Sigmoid colon (tissue), 7 donors: ENCODE measurements at places on chromosomes 6 and 20. TPM values are rescaled to one million over a fixed set of nuclear protein-coding genes. Genes with fewer than 3 reads are reported as not detected.

GRCh38 chr6:114690625-114691024, 347.8 kb upstream of the HS3ST5 start:
- DNase-seq, result no peak

DNA sequence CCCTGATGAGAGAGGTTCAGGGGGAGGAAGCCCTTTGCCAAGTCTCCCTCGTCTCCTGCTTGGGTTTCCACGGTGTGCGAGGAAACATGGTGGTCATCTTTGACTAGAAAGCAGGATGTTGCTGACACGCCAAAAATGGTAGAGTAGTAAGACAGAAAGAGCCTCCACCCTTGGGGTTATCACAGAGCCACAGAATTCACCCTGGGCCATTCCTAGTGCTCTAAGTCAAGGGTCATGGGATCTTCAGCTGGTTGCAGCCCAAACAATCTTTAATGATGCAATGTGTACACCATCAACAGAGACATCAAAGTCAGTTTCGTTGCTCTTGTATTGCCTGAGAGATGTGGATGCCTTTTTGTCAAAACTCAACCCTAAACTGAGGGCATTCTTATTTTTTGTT, 201.9 kb downstream of the LY86 start:
- DNase-seq, result no peak

GRCh38 chr20:18436847-18437246, 30.0 kb downstream of the DZANK1 start:
- DNase-seq, result no peak

GRCh38 chr6:119122336-119122735, 43.9 kb upstream of the FAM184A start:
- DNase-seq, result no peak

KIF25 gene
- total RNA-seq, result not detected

- no peak for DNase-seq
Measured at GRCh38 chr20:22523499-22524392, 60.6 kb downstream of the FOXA2 start.

DNA sequence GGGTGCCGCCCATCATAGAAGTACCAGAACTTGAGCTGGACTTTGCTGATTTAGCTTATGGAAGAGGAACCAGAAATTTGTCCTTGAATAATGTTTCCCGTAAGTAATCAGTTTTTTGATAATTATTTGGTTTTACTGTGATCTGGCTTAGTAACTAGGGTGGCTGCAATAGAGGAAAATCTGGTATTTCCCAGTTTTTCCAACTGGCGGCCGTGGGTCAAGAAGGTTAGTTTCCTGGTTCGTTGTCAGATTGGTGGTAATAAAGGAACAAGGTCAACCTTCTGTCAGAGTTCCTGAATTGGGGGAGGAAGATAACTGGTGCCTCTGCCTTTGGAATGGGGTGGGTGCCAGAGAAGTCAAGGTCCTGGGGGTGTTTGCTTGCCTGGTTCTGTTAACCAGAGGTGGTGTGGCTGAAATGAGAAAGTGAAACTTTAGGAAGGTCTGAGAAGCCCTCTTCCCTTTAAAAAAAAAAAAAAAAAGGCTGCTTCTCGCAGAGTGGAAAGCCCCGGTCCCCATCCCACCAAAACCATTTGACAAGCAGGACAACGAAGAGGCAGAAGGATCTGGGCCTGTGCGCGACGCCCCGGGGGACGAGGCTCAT, at the start of gene CALHM6:
TSS of gene CALHM6 (plus strand) at position 45 of the 601 bp plus-strand sequence. CDS start at position 600, 555 bp downstream.
- no peak for DNase-seq

DNA sequence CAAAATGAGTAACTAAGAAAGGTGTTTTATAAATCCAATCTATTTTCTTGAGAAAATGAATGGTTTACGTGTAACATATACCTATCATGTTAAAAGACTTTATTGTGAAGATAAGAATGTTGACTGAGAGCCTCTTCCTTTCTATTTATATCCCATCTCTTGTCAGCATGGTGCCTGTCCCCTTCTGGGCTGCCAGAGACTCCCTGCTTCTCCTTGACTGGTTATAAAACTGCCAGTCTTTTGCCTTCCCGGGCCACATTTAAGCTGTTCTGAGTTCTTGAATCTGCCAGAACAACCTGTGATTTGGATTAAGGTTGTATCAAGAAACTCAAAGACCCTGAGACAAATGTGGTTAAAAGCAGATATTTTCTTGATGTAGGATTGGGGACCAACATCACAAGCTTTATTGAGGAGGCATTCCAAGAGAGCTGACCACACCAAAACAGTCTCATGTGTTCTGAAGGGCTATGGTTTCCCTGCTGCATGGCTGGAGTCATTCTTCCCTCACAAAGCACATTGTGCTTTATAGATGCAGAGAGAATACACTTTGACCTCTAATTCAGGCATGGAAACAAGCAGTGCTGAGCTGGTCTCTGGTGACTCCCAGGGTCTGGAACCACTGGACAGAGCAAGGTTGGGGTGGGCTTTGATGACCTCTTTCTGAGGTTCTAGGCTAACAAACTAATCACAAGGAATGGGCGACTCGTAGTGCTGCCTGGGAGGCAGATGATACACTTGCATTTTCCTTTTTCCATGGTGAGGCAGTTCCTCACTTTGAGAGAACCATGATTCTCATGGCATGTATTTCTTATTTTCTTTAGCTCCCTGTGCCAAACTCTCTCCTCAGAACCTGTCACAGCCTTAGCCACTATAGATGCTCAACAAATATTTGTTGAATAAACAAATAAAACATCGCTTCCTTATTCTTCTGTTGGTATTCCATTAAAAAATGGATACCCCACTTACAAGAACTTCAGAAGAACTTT, 205.0 kb upstream of the PREP start:
- no peak for DNase-seq

DNA sequence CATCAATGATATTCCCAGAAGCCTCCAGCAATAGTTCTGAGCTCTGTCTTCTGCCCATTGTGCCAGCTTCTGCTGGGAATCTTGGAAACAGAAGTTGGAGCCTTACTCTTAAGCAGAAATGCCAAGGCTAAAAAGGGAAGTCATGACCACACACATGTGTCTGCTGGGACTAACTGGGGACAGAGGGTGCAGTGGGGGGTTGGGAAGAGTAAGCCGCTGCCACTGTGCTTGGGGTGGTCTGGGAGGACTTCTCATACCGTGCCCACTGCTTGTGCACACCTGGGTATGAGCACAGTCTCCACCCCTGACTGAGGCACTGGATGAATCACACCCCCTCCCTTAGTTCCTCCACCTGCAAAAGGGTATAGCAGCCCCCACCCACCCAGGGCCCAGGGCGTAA, 90.7 kb downstream of the CDC5L start:
- no peak for DNase-seq

DNA sequence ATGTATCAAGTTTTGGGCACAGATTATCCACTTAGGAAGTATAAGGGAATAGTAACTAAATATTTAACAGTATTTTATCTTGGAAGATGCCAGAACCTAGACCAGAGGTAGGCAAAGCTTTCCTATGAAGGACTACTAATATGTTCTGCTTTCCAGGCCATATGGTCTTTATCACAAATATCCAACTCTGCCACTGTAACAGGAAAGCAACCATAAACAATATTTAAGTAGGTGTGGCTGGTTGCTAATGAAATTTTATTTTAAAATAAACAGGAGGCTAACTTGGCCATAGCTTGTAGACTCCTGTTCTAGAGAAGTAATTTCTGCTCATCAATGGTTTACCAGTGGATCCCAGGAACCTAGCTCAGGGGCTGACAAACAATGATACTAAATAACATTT, 39.4 kb downstream of the NOL7 start:
- no peak for DNase-seq

- no peak for DNase-seq
Measured at GRCh38 chr6:168890981-168891365, 362.7 kb downstream of the THBS2 start.

- DNase-seq, result no peak
Measured at GRCh38 chr6:37806213-37806612, 13.3 kb upstream of the ZFAND3 start.

- DNase-seq, result no peak
Measured at GRCh38 chr6:28407401-28407800, 7.9 kb upstream of the ZSCAN12 start.

KCNK16 gene
- not detected for total RNA-seq

GRCh38 chr6:100296810-100297544, 167.7 kb downstream of the SIM1 start:
- DNase-seq, result no peak

DNA sequence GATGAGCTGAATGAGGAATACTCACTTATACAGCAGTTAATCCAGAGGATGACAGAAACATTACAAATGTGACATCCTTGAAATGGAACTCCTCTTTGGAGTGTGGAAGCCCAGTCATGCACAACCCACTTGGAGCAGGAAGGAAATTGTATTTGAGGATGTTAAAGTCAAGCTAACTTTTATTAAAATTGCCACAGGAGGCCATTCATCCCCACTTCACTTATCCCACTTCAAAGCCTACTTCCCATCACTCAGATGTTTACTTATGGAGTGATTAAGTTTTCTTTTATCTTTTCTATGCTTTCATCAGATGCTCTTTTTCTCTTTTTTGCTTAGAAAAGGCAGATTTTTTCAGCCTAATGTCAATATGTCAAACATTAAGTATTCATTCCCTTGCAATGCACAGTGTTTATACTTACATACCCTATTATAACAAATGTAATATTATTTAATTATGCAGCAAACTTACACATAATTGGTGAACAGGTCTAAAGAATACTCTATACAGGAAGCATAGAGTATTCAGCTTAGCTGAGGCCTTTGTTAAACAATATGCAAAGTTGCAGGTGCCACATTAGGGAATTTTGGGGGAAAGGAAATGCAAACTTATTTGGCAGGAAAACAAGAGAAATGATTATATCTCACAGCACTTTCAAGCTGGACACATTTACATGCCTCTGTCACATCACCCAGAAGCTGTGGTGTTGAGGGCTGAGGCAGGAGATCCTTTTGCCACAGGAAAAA, 148.9 kb downstream of the KHDC1L start:
- DNase-seq, result no peak

- DNase-seq, result no peak
Measured at GRCh38 chr6:44531442-44532015, 144.0 kb downstream of the CDC5L start.

UNC93A gene
- total RNA-seq, result not detected

NKAPL gene
- total RNA-seq, result 4.8 TPM

TRAPPC3L gene
- total RNA-seq, result not detected

GRCh38 chr20:46913329-46914044, 18.8 kb downstream of the EYA2 start:
- DNase-seq, result no peak

DNA sequence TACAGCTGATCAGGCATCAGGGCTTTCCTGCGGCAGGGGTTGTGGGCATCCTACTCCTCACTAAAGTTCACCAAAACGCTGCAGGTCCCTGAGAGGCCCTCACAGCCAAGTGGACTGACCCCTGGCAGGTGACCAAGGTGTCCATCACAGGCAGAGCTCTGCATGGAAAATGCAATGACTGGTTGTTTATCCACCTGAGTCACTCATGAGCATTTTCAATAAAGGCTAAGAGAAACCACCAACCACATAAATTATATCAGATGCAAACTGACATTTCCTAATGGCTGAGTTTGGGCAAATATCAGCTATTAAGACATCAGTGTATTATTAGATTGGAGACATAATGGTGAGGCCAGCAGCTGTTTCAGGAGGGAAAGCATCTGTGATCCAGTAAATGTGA, 152.7 kb upstream of the SYNDIG1 start:
- no peak for DNase-seq

DNA sequence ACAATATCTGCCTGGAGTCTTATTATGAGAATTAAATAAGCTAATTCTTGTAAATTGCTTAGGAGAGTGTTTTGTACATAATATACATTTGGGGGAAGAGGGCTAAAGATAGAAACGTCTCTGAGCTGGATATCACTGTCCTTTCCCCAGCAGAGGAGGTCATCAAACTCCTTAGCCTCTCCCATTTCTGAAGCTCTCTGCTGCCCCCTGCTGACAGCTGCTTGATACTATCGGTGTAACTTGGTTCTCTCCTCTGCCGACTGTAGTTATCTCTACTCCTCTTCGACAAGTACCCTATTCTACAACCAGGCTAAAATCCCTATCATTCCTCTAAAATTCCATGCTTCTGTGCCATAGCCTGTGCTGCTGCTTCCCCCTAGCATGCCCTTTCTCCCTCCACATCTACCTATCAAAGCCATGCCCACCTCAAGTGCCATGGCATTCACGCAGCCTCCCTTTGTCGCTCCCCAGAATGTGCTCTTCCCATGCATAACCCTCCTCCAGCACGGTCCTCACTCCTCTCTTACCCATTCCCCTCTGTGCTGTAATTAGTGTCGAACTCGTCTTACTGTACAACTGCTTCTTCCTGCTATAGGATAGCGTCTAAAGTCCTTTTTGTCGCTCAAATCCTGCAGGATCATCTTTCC, 101.2 kb downstream of the EPM2A start:
- peak; percentile 85 for DNase-seq

DNA sequence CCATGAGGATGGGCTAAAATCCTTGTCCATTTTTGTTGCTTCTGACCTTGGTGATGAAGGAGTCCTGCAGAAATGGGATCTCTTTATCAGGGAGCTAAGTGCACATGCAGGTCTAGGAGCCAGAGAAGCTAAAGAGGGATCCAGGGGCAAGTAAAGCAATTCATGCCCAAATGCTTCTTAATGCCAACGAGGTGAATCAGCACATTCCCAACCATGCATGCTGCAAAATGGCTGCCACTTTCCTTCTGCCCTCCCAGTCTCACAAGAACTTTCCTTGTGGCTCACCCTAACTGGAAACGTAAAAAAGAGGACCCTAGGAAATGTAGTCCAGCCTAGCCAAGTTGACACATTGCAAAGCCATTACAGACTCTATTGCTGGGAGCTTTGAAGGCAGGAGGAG, 298.4 kb downstream of the MAFB start:
- DNase-seq, result no peak

KHDC1 gene
- total RNA-seq, result 2.1 TPM

DNA sequence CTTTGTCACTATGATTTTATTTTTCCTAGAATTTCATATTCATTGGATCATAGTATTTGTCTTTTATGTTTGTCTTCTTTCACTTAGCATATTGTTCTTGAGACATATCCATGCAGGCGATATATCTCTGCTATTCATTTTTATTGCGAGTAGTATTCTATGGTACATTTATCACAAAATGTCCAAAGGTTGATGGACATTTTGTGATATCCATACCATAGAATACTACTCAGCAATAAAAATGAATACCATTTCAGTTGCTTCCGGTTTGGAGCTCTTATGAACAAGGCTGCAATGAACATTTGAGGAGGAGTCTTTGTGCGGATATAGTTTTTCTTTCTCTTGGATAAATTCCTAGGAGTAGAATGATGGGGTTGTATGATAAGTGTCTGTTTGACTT, 28.8 kb upstream of the EYA2 start:
- DNase-seq, result no peak
